Activated CD4-positive, alpha-beta T cell treated with anti-CD3 and anti-CD28 coated beads, Interleukin-2, amount 50 U/mL, for 24 hours (primary cell): ENCODE measurements at places on chromosomes 3 and 15.

GRCh38 chr3:71536376-71536965, 47.1 kb downstream of the FOXP1 start:
- DNase-seq: no peak

DNA sequence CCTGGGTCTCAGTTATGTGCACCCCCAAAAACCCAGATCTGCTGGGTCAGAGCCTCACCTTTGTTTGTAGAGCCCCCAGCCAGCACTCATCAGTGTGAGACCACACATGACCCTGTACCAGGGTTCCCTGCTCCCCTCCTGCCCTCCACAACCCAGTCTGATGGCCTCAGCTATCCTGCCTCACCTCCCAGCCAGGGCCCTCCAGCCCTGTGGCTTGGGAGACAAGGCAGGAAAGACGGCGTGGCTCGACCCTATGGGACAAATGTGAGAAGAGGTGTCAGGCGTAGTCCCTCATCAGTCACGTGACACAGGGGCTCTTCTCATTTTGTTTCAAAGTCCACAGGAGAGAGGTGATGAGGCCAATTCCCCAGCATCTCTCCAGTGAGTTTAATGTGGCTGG, 28.3 kb upstream of the PRR23E start:
- DNase-seq: no peak

DNA sequence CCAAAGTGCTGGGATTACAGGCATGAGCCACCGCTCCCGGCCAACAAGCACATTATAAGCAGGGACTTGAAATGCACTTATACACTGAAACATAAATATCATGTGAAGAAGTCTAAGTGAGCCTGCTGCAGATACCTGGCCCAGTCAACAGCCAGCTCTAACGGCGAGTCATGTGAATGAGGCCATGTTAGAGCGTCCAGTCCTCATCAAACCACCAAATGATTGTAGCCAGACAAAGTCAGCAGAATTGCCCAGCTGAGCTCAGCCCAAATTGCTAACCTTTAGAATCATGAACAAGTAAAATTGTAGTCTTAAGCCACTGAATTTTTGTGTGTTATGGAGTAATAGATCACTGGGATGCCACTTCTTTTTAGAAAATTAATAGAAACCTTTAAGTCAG, 37.8 kb upstream of the UACA start:
- DNase-seq: no peak

GRCh38 chr15:96122077-96123027, 208.1 kb upstream of the NR2F2 start:
- DNase-seq: no peak

- no peak for DNase-seq
Observed at GRCh38 chr15:100284701-100285100, 57.1 kb downstream of the ADAMTS17 start.
